Stimulated activated CD8-positive, alpha-beta memory T cell treated with anti-CD3 and anti-CD28 coated beads, Interleukin-7, amount 100 ng/mL, for 1 hour (primary cell): ENCODE measurements at places on chromosomes 12 and 14.

GRCh38 chr14:77469067-77469505 is 11.2 kb downstream of the AHSA1 start:
- no peak for DNase-seq

DNA sequence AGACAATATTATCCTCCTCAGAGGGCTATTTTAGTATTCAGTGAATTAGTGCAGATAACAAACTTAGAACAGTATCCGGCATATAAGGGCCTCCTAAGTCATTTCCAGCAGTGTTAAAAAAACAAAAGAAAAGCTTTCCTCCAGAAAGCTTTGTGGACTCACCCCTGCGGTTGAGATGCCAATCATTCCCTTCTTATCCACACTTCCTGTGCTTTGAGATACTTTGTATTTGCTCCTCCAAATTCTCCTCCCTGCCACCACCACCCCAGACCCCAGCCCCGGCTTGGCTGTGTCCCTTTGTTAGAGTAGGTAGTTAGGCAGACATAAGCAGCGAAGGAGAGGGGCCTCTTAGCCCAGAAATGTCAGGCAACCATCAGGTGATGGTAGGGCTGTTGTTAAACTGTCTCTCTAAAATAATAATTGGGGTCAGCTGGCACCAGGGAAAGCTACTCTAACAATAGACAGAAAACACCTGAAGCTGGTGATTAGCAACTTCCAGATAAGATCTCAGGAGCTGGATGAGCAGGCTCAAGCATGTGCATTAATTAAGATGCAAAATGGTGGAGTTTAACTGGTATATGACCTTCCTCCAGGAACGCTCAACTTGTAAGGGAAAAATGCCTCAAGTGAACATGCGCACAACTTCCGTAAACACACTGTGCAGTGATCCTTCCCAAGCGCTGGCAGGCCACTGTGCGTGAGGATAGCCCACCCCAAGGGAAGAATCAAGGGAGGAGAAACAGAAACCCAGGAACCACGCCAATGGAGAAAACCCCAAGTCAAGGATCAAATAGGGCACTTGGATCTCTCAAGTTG is 152.1 kb upstream of the EEA1 start:
- no peak for DNase-seq

GRCh38 chr14:55103971-55104954 is 24.8 kb upstream of the LGALS3 start:
- no peak for DNase-seq

DNA sequence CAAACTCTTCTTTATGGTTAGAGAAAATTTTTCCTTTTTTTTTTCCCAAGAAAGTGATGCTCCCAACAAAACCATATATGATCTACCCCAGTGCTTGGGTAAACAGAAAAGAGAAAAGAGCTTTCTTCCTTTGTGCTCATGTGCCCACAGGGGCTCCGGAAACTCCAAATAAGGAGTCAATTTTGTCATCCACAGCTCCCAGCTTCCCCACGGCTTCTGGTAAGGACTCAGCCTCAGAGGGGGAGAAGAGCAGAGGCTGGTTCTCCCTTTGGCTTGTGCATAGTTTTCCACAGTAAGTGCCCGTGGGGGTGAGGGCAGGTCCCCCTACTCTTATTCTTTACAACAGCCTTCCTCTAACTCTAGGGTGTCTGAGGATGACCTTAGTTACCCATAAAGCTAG is 13.3 kb upstream of the RGS6 start:
- no peak for DNase-seq

DNA sequence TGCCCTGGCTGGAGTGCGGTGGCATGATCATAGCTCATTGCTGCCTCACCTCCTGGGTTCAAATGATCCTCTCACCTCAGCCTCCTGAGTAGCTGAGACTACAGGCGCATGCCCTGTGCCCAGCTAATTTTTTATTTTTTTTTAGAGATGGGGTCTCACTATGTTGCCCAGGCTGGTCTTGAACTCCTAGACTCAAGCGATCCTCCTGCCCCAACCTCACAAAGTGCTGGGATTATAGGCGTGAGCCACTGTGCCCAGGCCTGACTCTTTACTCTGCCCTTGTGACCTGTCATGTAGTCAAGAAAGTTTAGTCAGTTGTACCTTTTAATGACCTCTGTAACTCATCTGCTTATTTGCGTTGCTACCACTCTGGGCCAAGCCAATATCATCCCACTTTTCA is 55.7 kb downstream of the PROX2 start:
- DNase-seq: no peak

DNA sequence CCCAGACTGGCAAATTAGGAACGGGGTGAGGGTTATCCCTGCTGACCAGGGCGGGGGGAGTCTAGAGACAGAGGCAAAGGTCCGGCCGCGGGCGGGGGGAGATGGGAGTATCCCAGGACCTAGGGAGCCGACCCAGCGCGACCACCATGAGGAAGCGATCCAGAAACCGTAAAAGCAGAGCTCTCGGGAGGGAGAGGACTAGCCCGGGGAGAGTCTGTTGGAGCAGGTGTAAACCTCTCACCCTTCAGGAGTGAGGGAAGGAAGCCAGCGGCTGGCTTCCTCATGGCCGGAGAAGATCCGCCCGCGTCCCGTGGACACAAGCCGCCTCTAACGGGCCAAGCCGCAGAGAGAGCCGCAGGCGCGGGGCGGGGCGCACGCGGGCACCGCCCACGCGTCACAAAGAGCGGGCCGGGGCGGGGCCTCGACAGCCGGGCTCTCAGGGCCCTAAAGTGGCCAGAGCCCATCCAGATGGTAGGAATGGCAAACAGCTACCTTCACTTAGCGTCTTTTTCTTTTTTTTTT is at the start of gene ACRBP:
TSS of gene ACRBP (minus strand) at position 350 of the 522 bp plus-strand sequence. CDS start at position 284, 66 bp downstream.
- DNase-seq: no peak

DNA sequence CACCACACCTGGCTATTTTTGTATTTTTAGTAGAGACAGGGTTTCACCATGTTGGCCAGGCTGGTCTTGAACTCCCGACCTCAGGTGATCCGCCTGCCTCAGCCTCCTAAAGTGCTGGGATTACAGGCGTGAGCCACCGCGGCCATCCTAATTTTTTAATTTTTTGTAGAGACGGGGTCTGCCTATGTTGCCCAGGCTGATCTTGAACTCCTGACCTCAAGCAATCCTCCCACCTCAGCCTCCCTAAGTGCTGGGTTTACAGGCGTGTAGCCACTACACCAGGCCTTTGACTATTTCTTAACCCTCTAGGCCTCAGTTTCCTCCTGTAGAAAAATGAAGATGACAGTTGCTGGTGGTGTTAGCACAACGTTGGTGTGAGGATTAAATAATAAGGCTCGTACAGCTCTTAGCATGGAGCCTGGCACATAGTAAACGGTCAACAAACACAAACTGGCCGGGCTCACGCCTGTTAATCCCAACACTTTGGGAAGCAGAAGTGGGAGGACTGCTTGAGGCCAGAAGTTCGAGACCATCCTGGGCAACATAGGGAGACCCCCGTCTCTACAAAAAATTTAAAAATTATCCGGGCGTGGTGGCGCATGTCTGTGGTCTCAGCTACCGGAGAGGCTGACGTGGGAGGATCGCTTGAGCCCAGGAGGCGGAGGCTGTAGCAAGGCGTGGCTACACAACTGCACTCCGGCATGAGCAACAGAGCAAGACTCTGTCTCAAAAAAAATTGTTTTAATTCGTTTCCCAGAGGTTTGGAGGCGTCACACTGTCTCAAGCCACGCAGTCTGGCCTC is 979 bp downstream of the DDX54 start:
- no peak for DNase-seq

GRCh38 chr14:34926552-34926951 is 51.4 kb upstream of the BAZ1A start:
- DNase-seq: no peak

DNA sequence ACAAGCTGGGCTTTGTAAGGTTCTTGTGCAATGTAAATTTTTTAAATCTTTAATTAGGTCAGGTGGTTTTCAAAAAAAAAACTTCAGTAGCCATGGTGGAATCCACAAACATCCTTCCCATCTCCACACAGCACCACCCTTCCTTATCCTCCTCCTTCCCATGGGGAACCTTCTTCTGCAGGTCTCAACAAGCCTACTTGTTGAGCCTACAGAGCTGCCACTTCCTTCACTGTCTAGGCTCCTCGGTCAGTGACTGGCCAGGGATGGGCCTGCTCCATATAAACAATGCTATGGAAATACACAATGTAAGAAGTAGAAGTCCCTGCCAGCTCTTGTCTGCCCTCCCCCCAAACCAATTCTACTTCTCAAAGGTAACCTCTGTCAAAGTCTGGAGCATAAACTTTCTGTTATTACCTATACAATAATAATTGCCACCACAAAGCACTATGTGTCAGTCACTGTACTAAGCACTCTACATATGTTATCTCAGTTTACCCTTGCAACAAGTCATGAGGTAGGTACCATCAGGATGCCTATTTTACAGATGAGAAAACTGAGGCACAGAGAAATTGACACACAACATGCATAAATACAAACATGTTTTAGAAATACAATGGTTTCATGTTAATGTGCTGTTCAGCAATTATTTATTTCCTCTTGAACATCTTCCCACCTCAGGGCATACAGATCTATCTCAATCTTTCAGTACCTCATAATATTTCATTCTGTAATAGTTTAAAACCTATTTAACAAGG is 17.4 kb downstream of the LIMA1 start:
- DNase-seq: no peak

DNA sequence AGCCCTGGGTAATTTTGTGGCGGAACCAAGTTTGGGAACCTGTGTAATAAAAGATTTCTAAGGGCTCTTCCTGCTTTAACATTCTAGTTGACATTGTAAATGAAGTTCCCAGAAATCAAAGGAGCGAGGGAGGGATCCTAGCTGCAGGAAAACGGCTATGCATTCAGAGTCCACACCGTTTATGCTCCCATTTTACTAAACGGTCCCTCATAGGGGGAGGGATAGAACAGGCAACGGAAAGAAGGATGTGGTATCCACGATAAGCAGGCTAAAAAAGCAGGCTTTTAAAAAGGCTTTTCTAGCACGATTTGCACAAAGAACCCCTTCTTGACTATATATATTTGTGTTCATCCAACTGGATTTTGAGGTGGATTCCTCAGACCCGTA is 559 bp downstream of the SYNJ2BP start:
- DNase-seq: no peak

DNA sequence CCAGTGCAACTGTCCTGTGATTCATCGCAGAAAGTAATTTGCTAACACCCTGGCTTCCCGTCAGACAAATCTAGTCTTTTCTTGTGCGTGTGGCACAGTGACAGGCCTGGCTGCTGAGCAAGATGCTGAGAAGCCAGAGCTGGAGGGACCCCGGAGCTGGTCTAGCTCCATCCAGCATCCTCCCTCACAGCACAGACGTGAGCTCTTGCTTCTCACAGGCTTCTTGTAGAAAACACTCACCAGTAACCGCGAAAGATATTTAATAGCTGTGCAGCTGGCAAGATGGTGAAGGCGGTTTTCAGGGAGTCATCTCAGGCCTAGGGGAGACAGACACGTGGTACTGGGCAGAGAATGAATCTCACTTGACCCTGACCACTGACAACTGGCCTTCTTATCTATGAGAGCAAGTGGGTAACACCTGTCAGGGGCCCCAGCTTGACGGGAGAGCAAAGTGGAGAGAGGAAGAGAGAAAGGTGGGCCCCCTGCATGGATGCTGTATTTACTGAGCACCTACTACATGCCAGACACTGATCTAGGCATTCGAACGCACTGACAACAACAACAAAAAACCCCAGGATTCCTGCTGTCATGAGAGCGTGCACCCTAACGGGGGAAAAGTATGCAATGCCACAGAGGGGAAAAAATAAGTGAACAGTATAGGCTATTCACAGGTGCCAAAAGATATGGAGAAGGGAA is 63.3 kb downstream of the CCDC88C start:
- DNase-seq: no peak

GRCh38 chr14:69752773-69753172 is 14.2 kb upstream of the SRSF5 start:
- no peak for DNase-seq

DNA sequence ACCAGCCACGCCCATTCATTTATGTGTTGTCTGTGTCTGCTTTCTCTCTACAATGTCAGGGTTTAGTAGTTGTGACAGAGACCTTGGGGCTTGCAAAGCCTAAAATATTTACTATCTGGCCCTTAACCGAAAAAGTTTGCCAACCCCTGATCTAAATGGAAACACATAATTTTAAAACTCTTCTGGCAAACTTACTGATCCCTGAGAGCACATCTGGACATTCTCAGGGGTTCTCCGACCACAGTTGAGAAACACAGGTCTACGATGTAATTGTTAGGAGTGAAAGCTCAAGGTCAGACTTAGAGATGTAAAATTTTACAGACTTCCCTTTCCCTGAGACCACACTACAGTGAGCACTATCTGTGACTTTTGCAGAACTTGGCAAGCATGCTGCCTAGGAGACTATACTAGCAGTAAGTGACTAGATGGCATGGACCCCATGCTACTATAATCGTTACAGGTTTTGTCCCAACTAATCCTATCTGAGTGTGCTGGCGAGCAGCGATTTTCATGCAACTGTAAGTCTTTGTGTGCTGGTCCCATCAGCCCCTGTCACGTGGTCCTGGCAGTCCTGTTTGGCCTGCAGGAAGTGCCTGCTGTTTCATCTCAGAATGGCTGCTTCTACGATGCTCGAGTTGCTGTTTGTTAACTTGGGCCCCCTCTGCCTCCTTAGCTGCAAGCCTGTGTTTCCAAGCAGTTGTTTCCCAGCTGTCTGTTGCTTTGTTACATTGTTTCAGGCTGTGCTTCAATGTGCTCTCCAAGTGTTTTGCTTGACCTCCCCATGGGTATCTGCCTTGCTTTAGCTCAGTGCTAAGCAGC is 21.6 kb downstream of the TMTC2 start:
- no peak for DNase-seq

DNA sequence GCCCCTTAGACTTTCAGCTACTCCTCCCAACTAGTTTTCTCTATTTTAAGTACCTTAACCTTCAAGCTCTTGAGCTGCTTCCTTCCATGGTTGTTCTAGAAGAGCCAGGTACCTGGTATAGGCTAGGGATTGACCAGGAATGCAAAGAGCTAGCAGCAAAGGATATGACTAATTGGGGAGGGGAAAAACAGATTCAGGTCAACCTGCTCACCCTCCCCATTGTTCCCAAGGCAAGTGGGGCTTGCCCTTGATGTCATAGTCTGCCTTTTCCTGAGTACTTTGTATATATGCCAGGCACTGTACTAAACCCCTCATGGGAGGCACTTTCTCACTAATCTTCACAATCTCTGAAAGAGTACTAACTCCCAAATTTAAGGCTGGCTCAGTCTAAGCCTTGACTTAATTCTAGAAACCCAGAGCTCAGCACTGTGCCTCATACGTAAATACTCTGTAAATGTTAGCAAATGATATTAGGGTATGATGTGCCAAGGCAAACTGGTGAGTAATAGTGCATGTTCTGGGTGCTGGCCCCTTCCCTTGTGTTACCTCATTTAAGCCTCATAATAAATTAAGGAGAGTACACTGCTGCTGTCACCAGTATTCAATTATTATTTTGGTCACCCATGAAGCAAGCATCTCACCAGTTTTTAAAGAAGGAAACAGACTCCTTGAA is 42.2 kb downstream of the SUDS3 start:
- no peak for DNase-seq
